A172 (cell line): ENCODE measurements at places on chromosomes 7 and 10.
A peak's percentile ranks its signal among the peaks of the same experiment; 100 is the strongest.

DNA sequence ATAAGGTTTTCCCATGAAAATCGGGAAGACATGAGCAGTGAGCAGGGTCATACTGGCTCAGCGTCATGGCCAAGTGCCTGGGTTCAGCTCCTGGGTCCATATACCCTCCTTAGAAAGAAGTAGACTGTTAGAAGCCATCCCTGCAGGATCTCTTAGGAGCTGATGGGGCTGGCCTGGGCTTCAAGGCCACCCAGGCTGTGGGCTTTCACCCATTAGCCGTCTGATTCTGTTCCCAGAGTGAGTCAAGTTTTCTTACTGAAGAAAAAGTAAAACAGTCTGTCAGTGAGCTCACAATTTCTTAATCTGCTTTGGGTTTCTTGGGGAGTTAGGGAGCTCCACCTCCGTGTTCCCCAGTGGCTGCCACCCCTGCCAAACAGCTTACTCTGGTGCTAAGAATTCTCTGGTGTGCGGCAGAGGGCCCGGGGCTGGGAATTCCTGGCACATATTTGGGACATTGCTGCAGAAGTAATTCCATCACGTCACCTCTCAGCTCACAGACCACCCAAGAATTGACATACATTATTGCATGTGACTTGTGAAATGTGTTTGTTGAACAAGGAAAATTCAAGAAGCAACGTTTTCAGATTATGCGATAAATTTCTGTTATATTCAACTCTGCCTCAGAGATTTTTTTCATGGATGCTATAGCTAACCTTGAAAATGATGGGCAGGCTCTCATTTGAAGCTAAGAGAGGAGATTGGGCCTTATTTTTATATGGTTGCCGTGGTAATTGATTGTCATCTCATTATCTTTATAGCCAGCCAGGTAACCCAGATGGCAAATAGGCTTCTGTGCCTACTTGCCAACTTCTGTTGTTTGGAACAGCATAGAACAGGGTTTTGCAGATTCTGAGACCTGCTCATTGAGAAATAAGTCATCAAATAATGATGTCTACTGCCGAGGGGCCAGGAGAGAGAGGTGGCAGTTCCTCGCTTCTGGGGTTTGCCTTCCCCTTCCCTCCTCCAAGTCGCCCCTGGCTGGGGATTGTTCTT is 166.4 kb downstream of the CHN2 start:
- DNase-seq: no peak

DNA sequence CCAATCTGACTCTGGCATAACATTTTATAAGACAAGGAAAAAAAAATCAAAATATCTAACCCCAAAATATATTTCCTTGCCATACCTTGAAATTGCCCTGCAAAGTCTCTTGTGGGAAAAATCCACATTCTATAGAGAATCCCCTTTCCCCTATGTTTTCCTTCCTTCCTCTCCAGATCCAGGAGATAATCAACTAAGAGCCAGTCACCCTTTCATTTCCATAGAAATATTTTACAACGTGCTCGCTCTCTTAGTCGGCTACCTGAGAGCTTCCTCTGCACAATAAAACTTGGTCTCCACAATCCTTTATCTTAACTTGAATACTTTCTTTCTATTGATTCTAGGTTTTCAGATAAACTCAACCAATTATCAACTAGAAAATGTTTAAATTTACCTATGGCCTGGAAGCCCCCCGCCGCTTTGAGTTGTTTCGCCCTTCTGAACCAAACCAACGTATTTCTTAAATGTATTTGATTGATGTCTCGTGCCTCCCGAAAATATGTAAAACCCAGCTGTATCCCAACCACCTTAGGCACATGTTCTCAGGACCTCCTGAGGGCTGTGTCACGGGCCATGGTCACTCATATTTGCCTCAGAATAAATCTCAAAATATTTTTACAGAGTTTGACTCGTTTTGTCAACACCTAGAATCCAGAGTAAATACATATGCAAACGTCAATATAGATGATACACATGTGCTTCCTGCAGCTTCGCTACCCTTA is 869 bp downstream of the PSAP start:
- no peak for DNase-seq

- no peak for DNase-seq
These were observed 175.1 kb downstream of the TNS3 start for GRCh38 chr7:47406801-47407129.

DNA sequence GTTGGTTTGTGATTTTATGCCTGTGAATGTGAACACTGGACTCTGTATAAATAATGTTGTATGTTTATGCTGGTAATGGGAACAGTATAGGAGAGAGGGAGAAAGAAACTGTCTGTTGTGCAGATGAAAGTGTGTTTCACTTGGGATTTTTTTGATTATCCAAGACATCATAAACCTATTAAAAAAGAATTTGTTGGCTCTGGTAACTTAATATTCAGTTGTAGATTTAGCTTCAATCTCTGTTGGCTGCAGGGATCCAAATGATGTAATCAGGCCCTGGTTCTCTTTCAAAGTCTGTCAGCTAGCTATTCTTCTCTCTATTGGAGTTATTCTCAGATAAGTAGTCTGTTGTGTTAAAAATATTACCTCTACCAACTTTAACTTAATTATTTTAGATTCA is 168.8 kb upstream of the RHOBTB1 start:
- DNase-seq: no peak

DNA sequence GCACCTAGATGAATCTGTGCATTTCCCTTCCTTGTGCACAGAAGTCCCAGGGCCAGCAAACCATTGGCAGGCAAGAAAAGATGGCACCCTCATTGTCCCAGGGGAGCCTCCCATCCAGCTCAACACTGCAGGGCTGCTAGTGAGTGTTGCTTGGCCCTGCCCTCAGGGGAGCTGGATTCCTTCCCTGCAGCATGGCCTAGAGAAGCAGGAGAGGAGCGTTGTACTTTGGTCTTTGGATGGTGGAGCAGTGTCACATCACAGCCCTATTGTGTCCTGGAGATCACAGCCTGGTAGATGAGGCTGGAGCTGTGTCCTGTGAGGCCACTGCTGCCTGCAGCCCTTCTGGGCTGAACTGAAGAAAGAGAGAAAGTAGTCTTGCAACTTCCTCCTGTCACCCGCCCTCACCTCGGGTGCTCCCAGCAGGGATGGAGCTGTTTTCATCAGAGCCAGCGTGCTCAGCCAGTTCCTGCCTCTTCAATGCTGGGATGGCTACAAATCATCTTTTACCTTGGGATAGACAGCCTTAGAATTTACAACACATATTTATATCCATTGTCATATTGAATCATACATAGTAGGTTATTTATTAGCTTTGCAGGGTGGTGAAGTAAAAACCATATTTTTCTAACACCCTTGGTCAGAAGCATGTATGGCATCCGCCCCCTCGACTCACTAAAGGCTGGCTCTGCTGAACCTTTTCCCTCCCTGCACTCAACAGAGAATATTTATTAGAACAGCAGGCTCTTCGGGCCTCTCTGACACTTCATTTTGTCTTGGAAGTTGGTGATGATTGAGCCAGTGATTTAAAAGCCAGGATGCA is 43.1 kb upstream of the FAM180A start:
- no peak for DNase-seq

DNA sequence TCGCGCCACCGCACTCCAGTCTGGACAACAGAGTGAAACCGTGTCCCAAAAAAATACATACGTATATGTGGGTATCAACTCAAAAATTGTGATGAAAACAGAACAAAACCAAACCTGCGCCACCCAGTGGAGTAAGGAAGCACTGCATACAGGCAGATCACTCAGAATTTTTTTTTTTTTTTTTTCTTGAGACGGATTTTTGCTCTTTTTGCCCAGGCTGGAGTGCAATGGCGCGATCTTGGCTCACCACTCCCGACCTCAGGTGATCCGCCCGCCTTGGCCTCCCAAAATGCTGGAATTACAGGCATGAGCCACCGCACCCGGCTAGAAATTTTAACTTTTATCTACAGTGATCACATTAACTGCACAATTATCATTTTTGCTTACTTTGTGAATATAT is 9.1 kb upstream of the TMEM236 start:
- DNase-seq: peak; percentile 44
